ENCODE measurements at places on chromosomes 11 and 22.
A peak's percentile ranks its signal among the peaks of the same experiment; 100 is the strongest.

GRCh38 chr11:56577621-56578020 is at the start of gene OR5M10:
Gene OR5M10, minus strand, starts transcription at chr11:56577721. Its CDS starts 0 bp downstream, at chr11:56577721.
- DNase-seq, result no peak

DNA sequence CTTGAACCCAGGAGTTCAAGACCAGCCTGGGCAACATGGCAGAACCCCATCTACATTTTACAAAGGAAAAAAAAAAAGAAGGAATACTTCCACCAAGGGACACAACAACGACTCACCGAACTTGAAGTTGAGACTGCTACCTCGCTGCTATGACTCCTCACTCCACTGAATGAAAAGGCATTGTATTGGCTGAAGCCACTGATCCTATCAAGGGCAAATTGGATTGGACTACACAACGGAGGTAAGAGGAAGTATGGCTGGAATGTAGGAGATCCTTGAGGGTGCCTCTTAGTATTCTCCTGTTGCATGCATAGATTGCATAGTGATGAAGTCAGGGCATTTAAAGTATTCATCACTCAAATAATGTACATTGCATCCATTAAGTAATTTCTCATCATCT is 97.9 kb downstream of the CWF19L2 start:
- DNase-seq, result no peak

DNA sequence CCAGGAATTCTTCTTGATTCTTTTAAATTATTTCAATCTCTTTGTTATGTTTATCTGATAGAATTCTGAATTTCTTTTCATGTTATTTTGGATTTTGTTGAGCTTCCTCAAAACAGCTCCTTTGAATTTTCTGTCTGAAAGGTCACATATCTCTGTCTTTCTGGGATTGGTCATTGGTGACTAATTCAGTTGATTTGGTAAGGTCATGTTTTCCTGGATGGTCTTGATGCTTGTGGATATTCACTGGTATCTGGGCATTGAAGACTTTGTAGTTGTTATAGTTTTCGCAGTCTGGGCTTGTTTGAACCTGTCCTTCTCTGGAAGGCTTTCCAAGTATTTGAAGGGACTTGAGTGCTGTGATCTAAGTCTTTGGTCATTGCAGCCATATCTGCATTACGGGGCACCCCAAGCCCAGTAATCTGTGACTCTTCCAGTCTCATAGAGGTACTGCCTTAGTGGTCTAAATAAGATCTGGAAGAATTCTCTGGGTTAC is 18.9 kb upstream of the INSC start:
- DNase-seq, result no peak

DNA sequence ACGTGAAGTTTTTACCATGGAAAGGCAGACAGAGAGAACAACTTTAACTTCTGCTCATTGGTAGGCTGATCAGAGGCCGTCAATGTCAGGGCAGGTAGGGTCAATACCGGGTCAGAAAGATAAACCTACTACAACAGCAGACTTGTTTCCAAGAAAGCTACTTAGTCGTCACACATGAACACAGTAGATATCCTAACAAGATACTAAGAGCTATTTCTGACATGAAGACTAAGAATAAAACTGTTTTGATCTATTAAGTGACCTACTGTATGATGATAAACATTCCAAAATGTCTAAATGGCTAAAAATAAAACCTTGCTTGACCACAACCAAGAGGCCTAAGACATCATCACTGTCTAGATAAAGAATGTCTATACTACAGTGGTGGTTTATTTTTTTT is 231.3 kb downstream of the CADM1 start:
- DNase-seq, result no peak

DNA sequence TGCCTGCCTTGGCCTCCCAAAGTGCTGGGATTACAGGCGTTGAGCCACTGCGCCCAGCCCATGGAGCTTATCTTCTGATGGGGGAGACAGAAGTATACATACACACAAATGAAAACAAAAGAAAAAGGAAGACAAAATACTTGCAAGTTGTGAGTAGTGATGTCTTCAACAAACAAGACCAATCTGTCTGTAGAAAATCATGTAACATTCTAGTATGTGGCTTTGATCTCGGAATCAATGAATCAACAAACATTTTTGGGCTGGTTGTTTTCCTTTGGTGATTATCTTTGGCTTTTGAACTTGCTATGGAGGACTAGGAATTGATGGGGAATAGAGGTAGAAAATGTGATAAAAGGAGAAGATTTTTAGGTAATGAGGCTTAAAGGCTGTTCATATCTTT is 3.4 kb upstream of the CTNND1 start:
- DNase-seq, result no peak

GRCh38 chr11:95505927-95506426 is 275.0 kb upstream of the SESN3 start:
- no peak for DNase-seq

DNA sequence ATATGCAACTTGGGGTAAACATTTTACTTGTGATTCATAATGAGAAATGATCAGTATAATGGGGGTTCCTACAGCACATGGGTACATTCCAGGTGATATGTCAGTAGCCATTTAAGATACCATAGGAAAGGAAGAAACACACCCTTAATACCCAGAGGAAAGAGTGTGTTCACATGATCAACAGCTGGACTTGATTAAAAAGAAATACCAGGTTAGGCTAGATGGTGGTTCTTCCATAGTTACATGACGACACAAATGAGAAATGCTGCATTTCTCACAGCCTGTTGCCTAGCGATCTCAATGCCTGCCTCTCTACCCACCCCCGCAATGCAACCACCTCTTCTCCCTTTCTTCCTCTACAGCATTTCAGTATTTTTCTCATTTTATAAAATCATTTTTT is 96.8 kb downstream of the TTC28 start:
- no peak for DNase-seq

- DNase-seq, result no peak
These were observed 7.3 kb downstream of the CCDC117 start for GRCh38 chr22:28779833-28780232.

DNA sequence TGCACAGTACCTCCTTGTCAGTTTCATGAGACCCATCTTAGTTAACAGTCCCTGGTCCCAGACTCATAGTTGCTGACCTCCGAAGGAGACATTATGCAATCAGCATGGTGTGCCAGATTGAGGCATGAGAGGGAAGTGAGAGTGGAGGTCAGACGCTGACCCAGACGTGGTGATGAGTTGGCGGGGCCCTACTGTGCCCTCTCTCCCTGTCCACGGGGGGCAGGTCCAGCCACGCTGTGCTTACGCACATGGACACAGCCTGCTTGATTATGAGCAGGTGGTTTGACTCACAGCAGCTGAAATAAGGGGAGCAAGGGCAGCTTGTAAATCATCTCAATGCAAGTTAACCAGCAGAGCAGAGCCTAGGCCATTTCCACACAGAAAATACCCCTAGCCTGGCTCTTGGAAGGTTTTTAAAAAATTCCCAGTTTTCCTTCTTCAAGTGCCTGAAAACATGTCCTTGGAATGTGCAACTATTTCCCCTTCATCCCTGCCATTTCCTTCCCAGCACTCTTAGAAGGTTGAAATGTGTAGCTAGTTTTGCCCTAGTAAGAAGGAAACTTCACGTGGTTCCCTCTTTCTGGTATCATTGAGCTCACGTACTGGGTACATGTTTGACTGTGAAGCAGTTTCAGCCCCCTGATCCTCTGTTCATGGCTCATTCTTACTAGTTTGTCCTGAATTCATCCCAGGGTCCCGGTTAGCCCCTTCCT is 122.6 kb upstream of the SORL1-AS1 start:
- peak; percentile 89 for DNase-seq

- no peak for DNase-seq
These were observed 197.8 kb downstream of the MN1 start for GRCh38 chr22:27603800-27604144.

DNA sequence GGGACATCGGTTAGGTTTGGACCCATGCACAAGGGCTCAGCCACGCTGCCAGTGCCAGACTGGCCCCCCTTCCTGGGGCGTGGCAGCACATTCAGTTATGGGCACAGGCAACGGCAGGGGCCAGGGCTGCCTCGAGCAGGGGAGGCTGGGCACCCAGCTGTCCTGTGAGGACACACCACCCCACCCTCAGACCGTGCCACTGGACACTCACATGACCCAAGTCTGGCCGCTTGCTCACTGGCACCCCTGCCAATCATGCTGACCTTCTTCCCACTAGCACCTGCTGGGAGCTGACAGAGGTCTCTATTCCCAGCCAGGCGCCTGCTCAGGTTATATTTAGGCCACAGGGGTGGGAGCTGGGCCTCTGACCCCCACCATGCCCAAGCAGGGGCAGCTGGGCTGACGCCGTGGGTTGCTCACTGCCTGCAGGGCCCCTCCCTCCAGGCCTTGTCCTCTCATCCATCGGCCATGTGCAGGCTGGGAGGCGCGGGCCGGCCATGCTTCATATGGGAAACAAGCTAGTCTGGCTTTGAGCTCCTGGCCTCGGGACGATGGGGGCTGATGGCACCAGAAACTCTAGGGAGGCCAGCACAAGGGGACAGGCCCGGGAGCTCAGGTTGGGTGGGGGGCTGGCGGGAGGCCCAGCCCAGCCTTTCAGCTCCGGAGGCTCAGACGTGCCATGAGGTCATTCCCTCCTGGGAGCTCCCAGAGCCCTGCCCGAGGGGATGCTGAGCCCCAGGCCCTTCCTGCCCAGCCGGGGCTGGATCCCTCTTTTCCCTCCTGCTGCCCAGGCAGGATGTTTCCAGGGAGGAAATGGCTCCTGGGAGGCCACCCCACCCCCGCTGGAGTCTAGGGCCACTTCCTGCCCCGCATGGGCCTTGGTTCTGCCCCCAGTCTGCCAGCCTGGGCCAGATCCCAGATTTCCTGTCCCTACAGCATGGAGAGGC is 15.2 kb upstream of the TBX1 start:
- no peak for DNase-seq

GRCh38 chr11:91163619-91164451 is 941.0 kb upstream of the CHORDC1 start:
- no peak for DNase-seq

- DNase-seq, result no peak
These were observed 12.7 kb downstream of the CSNK1E start for GRCh38 chr22:38304526-38304925.

DNA sequence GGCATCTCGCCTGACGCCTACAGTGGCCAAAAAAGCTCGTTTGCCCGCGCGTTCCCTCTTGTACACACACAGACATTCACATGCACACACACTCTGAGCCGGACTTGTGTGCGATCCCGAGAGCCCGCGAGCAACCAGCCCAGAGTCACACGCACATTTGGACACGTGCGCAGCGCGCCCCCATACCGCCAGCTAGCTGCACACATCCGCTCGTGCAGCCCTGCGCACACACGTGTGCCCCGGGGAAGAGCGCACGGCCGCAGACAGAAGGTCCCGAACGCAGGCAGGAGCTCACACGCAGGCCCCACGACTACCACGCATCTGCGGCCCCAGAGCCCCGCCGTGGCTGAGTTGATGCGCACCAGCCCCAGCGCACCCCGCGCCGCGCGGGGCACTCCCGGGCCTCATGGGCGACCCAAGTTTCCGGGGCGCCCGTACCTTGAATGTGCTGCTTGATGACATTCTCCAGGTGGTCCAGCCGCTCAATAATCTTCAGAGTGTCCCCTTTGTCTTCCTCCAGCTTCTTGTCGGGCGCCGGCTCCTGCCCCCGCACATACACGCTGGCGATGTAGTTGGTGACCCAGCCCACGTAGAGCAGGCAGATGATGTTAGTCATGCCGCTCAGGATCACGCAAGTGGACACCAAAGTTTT is 758 bp downstream of the GALNT18 start:
- peak; percentile 41 for DNase-seq
